ENCODE measurements at places on chromosomes 3 and 15.

- no peak for DNase-seq
Measured at GRCh38 chr3:194884649-194885315, 199.1 kb downstream of the FAM43A start.

DNA sequence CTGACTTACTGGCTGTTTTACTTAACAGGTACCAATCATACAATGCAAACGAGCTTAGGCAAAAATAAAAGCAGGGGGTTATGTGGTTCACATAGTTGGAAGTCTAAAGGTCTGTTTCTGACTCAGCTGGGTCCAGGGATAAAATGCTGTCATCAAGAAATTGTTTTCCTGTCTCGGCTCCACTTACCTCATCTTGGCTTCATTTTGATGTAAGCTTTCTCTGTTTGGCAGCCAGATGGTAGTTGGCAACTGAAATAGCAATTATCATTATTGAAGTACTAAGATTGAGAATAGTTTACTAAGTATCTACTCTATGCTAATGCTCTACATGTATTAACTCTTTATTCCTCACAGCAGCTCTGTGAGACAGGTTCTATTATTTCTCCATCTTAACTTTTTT lies 36.8 kb upstream of the CNTN3 start:
- DNase-seq, result no peak

GRCh38 chr3:141063831-141064230 lies 12.7 kb downstream of the SPSB4 start:
- DNase-seq, result peak; percentile 32

DNA sequence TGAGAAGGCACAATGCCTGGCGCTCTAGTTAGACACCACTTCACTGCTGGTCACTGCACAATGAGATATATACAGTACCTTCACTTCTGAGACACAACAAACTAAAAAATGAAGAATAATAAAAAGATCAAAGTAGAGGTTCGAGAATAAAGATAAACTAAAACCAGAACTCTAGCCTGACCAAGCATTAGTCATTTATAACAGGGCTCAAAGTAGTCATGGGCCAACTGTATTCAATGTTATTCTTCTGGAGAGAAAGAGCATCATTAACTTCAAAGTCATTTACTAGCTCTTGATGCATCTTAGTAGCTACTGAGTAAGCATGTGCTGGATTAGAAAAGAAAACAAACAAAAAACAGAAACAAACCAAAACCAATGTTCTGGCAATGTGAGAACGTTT lies 145.2 kb downstream of the SSR3 start:
- no peak for DNase-seq

DNA sequence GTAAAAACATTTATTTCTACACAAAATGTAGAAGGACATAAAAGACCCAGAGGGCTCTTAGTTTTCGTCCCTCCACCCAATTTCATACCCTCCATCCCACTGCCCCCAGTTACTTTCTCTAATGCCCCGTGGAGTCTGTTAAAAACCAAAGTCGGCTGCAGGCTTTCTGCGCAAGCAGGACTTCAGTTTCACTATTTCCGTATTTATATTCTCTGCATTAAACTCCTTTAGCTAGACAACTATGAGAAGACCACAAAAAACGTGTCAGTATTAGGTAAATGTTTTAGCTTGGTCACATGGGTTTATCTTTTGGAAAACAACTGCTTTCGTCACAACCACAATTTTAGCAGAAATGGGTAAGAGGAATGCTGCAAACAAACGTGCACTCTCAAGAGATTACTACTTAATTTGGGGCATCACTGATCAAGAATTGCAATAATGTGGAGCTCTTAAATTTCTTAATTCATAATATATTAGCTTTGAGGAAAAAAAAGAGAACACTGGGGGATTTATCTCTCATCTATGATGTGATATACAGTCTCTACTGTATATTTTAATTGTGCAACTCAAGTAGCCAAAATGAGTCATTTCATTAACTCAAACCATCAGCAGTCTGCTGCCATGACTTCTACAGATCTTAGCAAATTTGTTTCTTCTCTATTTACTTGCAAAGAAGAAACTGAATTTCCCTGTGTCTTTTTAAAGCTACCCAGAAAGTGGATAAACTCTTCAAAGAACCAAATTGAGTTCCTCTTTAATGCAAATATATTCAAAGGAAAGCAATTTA lies 740 bp upstream of the NSMCE3 start:
- DNase-seq, result no peak

DNA sequence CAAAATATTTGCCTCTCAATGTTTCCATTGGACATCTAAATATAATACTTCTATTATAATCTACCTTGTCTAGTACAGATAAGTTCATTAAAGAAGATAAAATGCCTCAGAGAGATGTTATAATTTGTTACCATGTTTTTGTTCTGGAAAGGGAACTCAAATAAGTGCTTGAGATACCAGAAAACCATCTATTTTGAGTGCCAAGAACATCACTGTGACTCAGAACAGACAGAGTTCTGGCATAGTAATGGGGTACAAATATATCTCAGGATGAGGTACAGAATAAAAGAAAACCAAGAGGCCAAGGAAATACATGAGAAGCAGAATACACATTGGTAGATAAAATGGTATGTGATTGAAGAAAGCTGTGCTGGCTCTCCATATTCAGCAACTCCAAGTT lies 58.9 kb downstream of the IMPG2 start:
- DNase-seq, result no peak

DNA sequence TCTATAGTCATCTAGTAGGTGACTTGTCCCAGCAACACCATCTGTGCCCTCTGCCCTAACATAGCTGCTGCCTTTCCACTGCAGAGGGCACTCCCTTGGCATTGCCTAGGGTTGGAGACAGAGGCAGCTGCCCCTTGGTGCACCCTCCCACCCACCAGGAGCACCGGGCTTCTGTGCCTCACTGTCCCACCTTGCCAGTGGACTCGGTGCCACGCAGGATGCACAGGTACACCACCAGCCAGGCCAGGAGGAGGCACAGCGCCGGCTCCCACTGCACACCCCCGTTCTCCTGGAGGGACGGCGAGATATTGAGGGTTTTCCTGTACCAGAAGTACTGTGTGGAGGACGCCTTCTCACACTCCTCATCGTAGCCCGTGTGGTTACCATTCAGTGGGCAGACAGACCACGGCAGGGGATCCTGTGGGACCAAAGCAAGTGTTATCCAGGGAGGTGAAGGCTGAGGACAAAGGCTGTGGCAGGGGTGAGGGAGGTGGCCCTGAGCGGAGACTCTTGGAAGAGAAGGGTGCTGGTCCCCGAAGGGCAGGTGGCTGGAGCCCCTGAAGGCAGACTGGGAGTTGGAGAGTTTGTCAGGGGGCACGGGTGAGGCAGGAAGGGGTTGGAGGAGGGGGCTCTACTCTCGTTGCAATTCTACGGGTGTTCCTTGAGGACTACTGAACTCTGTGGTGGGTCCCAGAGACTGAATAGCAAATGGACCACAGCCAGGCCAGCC lies 20.6 kb downstream of the SLC6A20 start:
- no peak for DNase-seq

GRCh38 chr3:155712008-155712407 lies 32.9 kb downstream of the PLCH1 start:
- no peak for DNase-seq

- DNase-seq, result no peak
Measured at GRCh38 chr15:43198992-43199391, 13.8 kb downstream of the CCNDBP1 start.

DNA sequence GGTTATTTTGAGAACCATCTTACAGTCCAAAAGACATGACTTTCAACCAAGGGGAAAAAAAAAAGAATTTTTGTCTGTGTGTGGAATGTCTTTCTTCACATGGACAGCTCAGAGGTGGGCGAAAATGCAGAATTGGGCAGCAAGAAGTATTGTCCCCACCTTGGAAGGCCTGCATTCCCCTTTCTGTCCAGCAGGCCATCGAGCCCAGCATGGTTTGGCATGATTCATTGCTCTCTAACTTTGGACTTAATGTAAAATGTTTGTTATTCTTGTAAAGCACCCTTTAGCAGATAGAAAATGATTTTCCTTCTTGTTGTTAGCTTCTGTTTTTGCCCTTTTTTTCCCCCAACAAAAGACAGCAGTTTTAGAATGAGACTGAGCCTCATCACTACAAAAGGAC lies 12.4 kb downstream of the MYO1E start:
- no peak for DNase-seq

GRCh38 chr3:149566292-149566975 lies 91.4 kb downstream of the WWTR1 start:
- DNase-seq, result peak; percentile 60

DNA sequence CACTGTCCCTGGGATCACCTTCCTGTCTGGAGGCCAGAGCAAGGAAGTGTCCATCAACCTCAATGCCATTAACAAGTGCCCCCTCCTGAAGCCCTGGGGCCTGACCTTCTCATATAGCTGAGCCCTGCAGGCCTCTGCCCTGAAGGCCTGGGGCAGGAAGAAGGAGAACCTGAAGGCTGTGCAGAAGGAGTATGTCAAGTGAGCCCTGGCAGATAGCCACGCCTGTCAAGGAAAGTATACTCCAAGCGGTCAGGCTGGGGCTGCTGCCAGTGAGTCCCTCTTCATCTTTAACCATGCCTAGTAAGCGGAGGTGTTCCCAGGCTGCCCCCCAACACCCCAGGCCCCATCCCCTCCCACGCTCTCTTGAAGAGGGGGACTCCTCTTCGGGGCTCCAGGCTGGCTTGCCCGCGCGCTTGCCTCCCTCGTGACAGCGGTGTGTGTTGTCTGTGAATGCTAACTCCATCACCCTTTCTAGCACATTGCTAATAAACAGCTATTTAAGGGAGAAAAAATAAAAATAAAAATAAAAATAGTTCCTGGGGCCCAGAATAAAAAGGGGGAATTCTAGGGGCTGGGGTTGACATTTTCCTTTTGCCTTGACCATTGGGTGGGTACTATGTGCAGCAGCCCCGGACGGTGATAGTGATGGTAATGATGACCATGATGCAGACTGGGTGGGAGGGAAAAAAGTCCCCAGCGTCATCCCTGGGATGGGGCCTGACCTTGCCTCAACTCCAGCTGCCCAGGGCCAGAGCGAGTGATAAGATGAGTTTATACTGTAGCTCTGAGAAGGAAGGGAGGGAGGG lies 3.3 kb upstream of the ALAS1 start:
- DNase-seq, result peak; percentile 29

- peak; percentile 26 for DNase-seq
Measured at GRCh38 chr3:44065311-44066094, 176.2 kb upstream of the TOPAZ1 start.

- no peak for DNase-seq
Measured at GRCh38 chr3:94935738-94936580, 873.1 kb downstream of the NSUN3 start.

- DNase-seq, result no peak
Measured at GRCh38 chr3:187072102-187072501, 67.2 kb downstream of the RPL39L start.

DNA sequence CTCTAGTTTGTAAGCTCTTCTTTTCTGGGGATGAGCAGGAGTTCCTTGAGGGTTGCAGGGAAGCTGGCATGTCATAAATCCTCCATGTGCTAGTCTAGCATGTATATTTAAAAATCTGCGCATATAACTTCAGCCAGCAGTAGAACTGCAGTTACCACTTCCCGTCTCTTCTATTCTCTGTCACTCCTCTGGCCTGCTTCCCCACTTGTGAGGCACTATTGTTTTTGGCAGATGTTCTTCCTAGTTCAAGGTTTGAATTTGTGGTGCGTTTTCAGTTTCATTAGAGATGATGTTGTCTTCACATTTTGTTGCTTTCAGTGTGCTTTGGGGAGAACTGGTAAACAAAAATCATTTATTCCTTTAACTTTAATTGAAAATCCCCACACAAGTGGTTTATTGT lies 169.1 kb upstream of the ZPLD1 start:
- no peak for DNase-seq

- DNase-seq, result no peak
Measured at GRCh38 chr15:96374499-96374898, 44.0 kb downstream of the NR2F2 start.

GRCh38 chr3:97579365-97579764 lies 185.2 kb upstream of the ARL6 start:
- DNase-seq, result no peak

- DNase-seq, result no peak
Measured at GRCh38 chr3:33773637-33774036, 24.8 kb upstream of the PDCD6IP start.

DNA sequence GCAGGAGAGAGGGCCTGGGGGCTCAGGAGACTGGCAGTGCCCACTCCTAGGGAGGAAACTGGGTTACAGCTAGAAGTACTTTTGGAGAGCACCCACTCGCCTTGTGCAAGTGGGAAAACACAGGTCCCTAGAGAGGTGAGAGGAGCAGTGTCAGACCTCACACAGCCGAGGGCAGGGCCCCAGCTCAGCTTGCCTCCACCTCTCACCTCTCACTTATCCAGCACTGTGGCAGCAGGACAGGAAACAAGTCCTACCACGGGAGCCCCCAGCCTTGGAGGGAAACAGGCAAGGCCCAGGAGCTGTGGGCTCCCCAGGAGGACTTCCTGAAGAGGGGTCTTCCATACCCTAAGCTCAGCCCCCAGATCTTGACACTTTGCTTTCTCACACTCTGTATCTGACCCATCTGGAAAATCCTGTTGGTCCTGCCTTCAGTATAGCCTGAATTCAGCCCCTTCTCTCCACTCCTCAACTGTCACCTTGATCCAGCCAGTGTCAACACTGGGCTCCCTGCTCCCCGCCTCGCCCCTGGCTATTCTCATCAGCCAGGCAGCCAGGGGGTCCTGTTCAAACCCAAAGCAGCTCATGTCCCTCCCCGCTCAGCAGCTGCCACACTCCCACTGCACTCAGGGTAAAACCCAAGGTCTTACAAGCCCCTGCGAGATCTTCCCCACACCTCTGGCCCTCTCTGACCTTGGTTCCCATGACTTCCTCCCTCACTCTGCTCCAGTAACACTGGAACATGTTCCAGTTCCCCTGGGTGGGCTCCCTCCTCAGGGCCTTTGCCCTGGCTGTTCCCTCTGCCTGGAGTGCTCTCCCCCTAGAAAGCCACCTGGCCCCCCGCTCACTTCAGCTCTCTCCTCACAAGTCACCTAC lies 870 bp upstream of the TMEM40 start:
- no peak for DNase-seq

DNA sequence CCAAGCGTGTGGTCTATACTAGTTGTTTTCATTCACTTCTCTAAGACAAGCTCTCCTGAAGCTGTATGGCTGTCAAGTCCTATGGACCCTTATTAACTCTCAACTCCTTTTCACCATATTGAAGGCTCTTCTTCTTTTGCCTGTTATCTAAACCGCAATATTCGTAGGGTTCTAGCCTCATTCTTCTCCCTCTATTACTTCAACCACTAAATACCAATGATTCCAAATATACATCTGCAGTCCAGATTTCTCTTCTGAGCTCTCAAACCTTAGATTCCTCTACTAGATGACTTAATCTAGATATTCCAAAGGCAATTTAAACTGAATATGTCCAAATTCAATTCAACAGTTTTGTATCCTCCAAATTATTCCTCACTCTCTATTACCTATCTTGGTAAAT lies 24.6 kb downstream of the AQR start:
- no peak for DNase-seq

GRCh38 chr15:69920221-69920620 lies 177.5 kb downstream of the TLE3 start:
- no peak for DNase-seq

GRCh38 chr3:132596816-132597433 lies at the start of gene ACKR4:
TSS of gene ACKR4 (plus strand) at chr3:132597270. CDS start at chr3:132600398, 3,128 bp downstream.
- no peak for DNase-seq

DNA sequence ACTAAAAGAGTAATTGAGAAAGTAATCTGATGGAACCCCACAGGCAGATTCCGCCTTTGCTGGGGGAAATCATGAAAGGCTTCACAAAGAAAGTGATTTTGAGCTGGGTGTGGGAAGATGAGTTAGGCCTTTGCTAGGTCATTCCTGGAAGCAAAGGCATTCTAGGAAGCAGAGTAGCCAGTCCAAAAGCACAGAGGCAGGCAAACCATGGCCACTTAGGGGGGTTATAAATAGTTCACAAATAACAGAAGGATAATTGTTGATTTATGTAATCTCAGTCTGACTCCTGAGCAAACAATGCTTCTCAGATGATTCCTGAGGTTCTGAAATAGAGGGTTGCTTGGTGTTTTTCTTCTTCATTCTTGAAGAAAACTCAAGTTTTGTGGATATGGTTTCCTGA lies 576.3 kb downstream of the NTRK3 start:
- no peak for DNase-seq
